ENCODE measurements at places on chromosomes 2 and 18.

- peak; percentile 21 for DNase-seq
Observed at GRCh38 chr2:189421644-189422043, 19.6 kb upstream of the WDR75 start.

GRCh38 chr2:222424729-222425671 is 657 bp downstream of the SGPP2 start:
- DNase-seq, result no peak

GRCh38 chr18:56770873-56771272 is 119.7 kb downstream of the WDR7 start:
- DNase-seq, result no peak

GRCh38 chr2:81644189-81644588 is 1339.6 kb upstream of the LRRTM1 start:
- no peak for DNase-seq

DNA sequence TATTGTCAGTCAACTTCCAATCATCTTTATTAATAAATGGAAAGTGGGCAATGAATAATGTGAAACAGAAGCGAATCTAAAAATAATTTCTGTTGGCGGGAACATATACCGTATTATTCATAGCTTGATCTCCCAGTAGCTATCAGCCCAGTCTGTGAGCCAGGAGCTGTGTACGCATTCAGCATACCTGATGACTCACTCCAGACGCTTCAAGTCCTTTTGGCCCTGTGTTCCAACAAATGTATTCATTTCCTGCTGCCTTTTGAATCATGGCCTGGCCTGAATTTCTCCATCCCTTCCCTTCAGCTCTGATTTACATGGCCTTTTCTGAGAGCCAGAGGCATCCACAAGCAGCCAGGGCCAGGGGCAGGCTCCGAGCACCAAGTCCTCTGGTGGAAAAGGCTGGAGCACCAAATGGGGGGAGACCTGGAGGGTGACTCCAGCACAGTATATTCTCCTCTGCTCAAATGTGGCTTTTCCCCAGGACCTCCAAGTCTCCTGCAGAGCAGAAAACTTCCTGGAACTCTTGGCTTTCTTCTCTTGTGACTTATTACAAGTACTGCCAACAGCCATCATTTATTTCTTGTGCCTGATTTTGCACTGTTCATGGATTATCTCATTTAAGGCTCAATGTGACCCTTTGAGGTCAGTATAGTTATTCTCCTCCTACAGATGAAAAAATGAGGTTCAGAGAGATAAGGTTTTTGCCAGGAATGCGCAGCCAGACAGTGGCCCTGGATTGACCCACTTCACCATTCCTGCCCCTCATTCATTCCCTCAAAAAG is 108.7 kb downstream of the EN1 start:
- no peak for DNase-seq

DNA sequence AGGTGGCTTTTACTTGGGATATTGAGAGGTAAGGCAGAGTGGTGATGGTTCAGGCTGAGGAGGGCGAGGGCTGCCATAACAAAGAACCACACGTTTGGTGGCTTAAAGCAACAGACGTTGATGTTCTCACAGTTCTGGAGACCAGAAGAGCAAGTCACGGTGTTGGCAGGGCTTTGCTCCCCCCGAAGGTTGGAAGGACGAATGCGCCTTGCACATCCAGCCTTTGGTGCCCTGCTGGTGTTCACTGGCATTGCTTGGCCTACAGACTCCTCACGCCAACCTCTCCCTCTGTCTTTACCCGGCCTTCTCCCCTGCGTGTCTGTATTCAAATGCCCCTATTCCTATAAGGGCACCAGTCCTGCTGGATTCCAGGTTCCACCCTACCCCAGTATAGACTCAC is 125.4 kb downstream of the TPO start:
- no peak for DNase-seq

GRCh38 chr18:9507565-9508088 is 32.3 kb downstream of the RALBP1 start:
- DNase-seq, result no peak

- no peak for DNase-seq
Observed at GRCh38 chr18:63284827-63285733, 34.5 kb downstream of the BCL2 start.

DNA sequence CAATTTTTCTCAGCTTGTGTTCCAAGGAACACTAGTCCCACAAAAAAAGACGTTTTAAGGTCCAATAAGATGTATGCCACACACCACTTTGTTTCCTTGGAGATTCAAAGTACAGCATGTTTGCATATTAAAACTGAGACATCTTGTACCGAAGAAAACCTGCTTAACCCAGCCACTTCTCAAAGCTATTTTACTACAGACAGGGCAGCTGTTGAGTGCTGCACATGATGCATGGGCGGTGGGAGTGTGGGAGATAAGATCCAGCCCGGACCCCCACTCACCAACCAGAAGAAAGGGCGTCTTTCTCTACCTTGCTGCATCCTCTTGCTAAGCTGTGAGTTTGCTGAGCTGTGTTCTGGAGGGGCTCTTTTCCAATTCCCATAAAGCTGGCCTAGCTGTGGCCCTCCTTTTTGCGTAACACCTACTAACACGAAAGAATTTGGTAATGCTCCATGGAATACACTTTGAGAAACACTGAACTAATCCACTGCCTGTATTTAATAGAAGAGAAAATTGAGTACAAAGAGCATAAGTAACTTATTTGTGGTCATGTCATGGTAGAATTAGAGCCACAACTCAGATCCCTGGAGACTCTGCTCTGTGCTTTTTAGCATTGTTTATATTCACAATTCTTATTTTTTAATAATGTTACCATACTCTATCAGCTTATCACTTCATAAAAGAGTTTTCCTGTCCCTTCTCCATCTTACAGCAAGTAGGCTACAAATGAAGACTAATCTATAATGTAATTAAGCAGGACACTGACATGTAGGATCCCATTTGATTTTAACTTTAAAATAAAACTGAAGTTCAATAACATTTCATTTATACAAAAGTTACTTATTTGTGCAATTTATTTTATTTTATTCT is 90.0 kb downstream of the PLEKHM3 start:
- no peak for DNase-seq

DNA sequence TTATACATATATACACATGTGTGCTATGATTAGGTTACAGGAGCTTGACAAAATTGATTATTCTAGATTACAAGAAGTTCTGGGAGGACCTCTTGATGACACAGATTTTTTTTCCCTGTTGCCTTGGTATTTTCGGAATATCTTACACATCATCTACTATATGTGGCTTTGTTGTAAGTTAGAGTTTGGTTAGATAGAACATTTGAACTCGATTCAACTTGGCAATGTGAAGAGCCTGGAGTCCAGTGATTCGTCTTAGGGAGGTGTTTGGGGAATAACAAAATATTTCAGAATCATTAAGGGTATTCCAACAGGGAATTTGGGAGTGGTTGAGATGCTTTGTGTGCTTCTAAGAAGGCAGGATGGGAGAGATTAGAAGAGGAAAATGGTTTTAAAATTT is 39.3 kb upstream of the EFEMP1 start:
- no peak for DNase-seq

DNA sequence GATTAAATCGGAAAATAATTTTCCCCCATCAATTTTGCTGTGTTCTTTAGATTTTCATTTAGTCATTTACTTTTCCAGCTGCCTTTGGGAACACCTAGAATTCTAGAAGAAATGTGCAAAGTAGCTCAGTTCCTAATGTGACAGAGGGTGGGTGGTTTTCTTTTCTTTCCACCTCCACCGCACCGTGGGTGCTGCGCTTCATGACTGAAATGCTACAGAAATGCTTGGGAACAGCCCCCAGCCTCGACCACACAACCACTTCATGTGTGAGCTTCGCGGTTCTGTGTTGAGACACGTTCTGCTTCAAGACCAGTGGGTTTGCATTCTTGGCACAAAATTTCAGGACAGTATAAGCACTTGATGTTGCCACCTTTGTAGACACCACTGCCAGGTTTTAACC is 30.9 kb downstream of the E2F6 start:
- no peak for DNase-seq

DNA sequence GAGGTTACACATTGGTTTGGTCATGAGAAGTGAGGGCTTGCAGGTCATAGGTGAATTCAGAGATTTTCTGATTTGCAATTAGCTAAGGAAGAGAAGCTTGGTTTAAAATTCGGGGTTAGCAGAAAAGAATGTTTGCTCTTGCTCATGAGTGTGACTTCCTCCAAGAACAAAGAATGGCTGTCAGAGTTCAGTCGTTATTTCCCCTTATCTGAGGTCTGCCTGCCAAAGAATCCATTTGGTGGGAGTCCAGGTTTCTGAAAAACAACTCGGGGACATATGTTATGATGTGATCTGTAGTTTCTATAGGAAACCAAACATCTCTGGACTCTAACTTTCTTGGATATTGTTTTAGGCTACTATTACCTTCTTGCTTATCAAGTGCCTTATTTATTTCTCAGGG is 3.2 kb upstream of the UGT1A6 start:
- DNase-seq, result no peak

DNA sequence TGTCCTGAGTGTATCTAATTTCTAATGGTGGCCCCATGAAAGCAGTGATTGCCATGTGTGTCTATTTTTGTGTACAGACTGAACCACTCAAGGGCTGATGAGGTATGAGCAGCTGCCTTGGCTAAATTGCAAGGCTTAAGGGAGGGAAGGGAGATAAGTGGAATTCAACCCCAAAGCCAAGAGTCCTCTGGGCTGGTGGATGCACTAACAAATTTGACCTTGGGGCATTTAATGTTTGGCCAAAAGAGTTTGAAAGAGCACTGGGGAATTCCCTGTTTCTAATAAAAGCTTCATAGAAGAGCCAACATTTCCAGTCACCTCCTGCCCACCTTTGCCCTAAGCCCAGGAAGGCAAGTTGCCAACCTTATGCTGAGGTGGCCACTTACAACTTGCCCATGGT is 172.1 kb downstream of the SETBP1 start:
- DNase-seq, result no peak

DNA sequence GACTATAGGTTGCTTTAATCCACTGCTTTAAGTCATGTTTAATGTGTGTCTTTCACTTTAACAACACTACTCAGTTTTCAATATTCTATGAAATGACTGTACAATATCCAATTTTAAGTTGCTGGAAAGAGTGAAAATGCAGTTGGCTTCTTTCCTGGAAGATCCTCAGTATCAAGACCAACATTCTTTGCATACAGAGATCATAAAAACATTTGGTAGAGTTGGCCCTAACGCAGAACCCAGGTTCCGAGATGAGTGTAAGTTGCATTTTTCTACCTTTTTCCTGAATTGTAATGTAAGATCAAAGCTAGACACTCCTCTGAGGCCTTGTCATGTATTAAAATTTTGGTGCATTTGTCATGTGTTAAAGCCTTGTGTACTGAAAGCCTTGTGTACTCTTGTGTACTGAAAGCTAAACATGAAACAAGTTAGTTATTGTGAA is 42.9 kb upstream of the TNFRSF11A start:
- no peak for DNase-seq

DNA sequence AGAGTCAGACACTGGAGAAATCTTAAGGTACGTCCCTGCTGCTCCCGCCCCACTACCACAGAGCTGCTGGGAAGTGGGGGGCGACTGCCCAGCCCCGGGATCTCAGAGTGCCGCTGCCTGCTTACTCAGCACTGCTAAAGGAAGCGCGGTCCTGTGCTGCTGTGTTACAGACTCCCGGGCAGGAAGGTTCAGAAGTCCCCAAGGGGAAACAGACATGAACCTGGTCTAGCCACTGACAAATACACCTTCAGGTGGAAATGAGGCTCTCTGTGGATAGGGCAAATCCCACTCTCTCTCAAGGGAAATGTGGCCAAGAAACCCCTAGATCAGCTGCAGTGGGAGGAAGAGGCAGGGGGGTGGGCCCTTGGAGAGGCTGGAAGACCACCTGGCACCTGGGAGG is 13.7 kb downstream of the MTERF4 start:
- DNase-seq, result no peak

GRCh38 chr2:173148520-173148919 is 72.9 kb downstream of the MAP3K20 start:
- no peak for DNase-seq

GRCh38 chr2:24329700-24330099 is 30.6 kb downstream of the ITSN2 start:
- DNase-seq, result no peak

DNA sequence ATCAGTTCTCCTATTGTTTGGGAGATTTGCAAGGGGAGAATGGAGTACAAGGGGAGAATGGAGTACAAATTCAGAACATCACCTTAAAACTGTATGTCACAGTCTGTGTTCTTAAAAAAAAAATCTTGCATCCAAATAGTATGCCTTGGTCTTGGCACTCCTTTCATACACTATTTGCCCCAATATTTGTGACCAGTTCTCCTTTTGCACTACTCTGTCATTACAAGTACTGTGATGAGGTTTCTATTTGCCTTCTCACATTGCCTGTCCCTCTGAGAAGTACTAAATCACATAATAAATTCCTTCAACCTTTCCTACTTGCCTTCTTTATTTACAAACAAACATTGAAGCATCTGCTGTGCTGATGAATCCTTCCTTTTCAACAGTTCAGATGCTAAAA is 36.0 kb upstream of the NCK2 start:
- DNase-seq, result no peak

DNA sequence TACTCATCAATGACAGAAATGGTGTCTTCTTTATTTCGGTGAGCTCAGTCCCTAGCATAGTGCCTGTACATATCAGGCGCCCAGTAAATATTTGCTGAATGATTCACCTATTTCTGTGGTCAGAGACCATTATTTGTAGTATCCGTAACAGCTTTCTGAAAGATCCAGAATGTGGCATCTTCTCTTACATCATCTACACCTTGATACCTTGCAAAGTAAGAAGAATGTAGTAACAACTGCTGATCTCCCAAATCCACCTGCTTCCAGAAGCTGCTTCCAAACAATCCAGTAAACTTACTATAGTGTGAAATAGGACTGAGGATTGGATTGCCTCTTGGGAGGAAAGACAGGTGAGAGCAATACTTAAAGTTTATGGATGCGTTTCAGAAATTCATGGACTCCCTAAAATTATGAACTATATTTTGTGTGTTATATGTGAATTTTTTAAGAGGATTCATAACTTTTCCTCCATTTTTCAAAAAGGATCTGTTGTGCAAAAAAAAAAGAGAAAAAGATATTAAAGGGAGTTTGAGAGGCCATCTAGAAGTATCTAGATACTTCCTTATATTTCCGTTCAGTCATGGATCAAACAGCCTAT is 945 bp upstream of the ASXL2 start:
- no peak for DNase-seq

- no peak for DNase-seq
Observed at GRCh38 chr2:44170311-44170717, 1.6 kb downstream of the PPM1B start.

GRCh38 chr2:29196792-29197788 is 81.9 kb downstream of the CLIP4 start:
- DNase-seq, result peak; percentile 30

- no peak for DNase-seq
Observed at GRCh38 chr2:238570926-238571325, 144.2 kb downstream of the ASB1 start.

DNA sequence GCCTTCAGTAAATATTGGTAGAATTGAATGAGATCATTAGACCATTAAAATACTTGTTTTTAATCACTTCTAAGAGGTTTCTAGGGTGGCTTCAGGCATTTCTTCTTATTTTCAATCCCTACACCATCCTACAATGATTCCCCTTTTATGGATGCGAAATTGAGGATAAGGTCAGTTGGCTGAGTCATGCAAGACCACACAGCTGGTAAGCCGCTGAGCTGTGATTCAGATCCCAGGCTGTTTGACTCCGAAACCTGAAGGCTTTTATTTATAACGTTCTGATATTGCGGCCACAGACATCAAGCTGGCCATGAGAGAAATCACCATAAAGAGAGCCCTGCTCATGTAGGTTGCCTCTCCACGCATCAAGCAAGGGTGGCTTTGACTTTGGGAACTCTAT is 133.4 kb downstream of the VAPA start:
- no peak for DNase-seq
